NCI-H510A treated with DMSO at 0.1 percent for 48 hours (cell line): ENCODE measurements at places on chromosomes 12 and 14.

GRCh38 chr14:100333827-100334226 lies 10.7 kb downstream of the SLC25A47 start:
- no peak for DNase-seq

GRCh38 chr14:38762845-38763244 lies 340.2 kb downstream of the SEC23A start:
- no peak for DNase-seq

DNA sequence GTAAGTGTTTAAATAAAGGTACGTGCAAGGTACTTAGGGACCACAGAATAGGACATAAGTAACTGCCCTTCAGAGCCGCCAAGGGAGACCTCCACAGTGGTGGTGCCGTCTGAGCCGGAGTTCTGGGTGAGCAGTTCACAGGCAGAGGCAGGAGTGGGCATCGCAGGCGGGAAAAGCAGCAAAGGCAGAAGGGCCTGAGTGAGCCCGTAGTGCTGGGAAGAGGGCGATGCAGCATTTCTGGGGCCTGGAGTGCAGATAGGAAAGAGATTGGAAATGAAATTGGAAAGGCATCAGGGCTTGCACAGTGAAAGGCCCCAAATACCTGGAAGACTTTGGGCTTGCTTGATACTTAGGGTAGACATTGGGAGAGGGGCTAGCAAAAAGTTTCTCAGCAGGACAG lies 32.9 kb downstream of the EVL start:
- DNase-seq = no peak

DNA sequence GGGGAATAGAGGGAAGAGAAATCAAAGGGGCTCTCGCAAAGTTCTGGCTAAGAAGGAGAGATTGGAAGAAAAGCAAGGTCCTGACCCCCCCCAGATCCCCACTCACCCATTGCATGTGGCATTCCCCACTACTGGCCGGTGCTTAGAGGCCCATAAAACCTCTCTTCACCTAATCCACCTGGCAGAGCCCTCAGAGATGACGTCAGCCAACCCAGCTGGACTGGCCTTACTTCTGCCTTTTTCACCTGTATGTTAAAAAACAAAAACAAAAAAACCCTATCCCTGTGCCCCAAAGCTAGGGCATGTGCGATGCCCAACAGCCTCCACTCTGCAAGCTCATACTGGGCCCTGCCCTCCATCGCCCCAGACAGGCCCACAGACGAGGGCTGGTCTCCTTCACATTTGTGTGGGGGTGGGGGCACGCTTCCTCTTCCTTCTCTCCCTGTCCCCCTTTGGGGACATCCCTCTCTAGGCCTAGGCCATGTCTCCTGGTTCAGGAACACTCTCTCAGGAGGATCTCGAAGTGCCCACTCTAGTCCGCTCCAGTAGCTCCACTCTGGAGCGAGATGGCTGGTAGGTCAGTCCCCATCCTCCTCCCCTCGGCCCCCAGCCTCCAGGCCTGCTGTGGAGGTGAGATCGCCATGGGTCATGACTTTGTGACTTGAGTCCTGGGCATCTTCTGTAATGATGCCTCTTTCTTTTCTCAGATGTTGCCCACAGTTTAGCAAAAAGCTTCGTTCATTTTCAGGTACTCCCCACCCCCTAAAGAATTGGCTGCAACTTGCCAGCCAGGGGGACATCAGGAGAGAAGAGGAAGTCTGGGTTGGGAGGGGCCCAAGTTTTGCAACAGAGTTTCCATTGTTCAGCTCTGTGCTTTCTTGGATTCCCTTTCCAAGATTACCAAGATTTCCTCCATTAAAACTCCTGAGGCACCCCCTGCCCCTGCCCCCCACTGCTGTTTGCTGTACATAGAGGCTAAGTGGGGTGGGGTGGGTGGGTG lies 37.0 kb downstream of the FIGNL2 start:
- peak; percentile 27 for DNase-seq

GRCh38 chr12:92070054-92070863 lies 75.4 kb downstream of the BTG1 start:
- no peak for DNase-seq

DNA sequence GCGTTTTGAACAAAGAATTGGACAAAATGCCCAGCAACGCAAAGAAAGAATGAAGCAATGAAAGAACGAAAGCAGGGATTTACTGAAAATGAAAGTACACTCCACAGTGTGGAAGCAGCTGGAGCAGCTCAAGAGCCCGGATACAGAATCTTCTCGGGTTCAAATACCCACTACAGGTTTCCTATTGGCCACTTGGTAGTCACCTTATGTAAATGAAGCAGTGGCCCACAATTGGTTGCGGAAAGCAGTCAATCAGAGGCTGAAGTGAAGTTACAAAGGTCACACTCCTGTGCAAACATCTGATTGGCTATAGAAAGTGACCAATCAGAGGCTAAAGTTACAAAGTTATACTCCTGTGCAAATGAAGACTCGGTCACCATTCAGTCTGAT lies 15.0 kb upstream of the PPP1R13B start:
- peak; percentile 18 for DNase-seq

DNA sequence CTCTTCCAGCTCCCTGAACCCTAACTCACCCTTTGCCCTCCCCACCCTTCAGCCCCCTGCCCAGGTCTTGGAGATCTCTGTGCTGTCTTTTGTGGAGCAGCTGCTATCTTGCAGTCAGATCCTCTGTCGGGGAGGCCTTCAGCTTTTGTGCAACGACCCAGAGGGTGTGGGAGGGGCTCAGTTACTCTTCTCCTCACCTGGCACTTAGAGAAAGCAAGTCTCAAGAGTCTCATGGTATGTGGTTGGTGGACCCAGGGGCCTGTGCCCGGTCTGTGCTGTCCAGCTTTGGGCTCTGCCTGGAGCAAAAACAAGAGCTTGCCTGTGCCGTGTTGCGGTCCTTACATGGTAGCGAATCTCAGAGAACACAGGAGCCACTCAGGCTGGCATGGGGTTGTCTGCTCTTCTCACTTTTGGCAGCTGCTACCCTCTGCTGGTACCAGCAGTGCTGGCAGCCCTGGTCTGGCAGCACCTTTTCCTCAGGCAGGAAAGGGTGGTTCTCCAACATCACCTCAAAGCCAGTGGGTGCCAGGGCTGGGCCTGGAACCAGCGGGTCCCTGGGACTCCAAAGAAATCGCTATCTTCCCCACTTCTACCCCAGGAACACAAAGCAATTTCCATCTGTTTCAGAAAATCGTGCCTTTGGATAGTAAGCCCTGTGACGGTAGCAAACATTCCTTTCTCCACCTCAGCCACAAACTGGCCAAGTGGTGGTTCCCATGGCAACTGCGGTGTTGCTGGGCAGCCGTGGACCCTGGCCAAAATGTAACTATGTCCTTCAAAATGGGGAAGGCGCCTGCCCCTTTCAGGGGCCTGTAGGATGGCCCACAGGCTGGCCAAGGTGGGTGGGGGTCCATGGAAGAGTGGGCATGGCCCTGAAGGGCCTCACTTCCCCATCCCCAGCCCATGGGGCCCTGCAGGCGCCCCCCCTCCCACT lies 90.0 kb downstream of the RIN3 start:
- no peak for DNase-seq

DNA sequence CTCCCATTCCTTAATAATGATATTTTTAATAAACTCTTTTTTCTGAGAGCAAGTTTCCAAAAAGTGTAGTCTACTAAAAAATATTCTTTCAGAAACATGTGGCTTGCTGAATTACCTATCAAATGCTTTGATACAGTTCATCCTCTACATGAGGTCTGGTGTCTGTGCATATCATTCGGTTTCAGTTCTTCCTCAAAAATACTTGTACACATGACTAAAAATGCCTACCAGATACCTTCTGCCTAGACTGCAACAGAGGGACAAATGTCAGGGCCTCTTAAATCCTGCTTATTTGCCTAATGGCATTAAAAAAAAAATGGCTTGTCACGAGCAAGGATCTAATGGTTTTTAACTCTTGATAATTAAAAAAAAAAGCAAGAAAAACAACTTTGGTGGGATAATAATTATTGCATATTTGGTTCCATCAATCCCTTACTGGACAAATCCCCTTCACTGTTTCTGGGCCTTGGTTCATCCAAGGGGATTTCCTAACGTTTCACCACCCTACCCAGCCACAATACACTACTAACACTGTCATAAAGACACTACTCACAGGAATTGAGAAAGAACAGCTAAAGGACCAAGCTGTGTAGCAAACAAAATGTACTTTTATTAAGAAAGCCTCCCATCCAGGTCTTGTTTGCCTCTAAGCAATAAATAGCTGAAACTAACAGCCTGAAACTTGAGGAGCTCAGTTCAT lies 45.7 kb downstream of the PARP11 start:
- no peak for DNase-seq

- DNase-seq = peak; percentile 88
Measured at GRCh38 chr12:116236148-116236731, 41.3 kb downstream of the MED13L start.

GRCh38 chr12:131620520-131620919 lies 90.4 kb upstream of the SFSWAP start:
- no peak for DNase-seq

GRCh38 chr14:22492622-22493542 lies 96.1 kb downstream of the DAD1 start:
- no peak for DNase-seq

GRCh38 chr14:97268097-97268496 lies 470.9 kb downstream of the VRK1 start:
- DNase-seq = no peak

DNA sequence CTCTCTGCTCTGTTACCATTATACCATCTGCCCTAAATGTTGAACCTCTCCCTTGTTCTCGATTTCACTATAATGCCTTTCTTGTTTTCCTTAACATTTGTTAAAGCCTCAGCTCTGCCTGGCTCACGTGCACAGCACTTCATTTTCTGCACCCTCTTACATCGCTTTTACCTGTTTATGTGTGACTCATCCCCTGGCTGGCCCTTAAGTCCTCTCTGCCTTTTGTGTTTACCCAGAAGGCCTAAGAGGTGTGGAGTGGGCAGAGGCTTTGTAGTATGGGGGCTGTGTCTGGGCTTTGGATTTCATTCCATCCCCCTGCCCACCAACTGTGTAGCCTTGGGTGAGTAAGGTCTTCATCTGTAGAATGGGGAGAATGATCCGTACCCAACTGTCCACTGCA lies 36.5 kb downstream of the UBE3B start:
- peak; percentile 63 for DNase-seq

DNA sequence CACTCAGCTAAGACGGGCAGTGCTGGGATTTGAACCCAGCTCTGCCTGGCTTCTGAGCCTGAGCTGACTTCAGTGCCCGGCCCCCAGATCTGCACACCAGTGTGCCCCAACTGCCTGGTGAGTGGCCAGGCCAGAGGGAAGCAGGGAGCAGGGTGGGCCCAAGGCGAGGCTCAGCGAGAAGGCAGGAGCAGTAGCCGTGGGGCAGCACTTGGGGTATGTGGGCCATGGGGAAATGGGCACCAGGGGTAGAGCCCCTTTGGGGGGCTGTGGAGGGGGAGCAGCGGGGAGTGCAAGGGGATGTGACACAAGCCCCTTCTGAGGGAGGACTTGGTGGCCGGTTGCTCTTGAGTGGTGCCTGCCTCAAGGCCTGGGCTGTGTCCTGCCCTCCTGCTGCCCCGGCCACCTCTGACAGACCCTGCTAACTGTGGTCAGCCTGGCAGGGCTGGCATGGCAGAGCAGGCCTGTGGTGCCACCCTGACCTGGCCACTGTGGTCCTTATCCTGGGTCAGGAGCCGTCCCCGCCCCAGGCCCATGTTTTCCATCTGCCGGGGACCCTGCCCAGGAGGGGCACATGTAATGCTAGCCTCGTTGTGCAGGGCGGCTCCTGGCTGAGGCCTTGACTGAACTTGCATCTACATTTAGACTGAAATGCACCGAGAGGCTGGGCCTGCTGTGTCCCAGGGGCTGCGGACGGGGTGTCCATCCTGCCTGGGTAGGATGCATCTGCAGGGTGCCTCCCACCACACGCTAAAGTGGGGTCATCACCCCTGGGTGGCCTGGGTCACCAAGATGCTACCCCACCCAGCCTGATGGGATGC lies 90.5 kb downstream of the KIF26A start:
- DNase-seq = no peak

- DNase-seq = no peak
Measured at GRCh38 chr12:113022563-113023297, 33.8 kb upstream of the DTX1 start.

- DNase-seq = no peak
Measured at GRCh38 chr14:61343471-61343870, 22.1 kb downstream of the PRKCH start.

- DNase-seq = no peak
Measured at GRCh38 chr12:64456119-64456518, 4.2 kb downstream of the TBK1 start.

- no peak for DNase-seq
Measured at GRCh38 chr12:67689385-67689784, 40.8 kb downstream of the DYRK2 start.

DNA sequence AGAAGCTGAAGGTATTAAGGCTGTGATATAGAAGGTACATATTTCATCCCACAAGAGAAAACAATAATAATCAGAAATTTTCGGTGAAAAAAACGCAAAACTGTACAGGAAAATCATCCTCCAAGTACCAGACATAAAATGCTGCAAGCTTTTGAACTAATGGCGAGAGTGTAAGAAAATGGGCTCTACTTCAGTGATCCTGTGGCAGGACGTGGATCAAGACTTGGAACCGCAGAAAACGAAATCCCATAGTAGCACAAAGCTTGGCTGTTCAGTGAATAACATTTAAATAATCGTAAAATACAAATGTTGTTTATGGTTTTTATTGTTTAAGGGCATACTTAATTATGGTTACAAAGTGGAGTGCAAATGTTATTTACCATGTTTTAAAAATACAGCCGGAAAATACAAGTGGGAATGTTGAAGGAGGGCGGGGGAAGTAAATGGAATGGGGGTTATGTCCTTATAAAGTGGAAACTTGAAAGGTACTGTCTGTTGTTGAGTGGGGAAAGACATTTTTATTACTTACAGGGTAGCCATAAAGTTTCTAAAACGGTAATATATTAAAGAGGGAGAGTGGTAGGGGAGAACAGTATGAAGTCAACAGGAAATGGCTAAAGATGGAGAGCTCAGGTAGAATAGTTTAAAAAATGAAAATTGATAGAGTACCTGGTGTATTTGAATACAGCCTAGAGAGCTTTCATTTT lies 1.1 kb downstream of the SMIM10L1 start:
- peak; percentile 66 for DNase-seq

- no peak for DNase-seq
Measured at GRCh38 chr12:70971001-70971794, 50.7 kb upstream of the PTPRR start.
